Activated CD4-positive, alpha-beta T cell treated with anti-CD3 and anti-CD28 coated beads for 24 hours (primary cell): ENCODE measurements at places on chromosomes 1 and 21.

GRCh38 chr1:30701258-30701633 is 22.1 kb downstream of the MATN1 start:
- no peak for DNase-seq

DNA sequence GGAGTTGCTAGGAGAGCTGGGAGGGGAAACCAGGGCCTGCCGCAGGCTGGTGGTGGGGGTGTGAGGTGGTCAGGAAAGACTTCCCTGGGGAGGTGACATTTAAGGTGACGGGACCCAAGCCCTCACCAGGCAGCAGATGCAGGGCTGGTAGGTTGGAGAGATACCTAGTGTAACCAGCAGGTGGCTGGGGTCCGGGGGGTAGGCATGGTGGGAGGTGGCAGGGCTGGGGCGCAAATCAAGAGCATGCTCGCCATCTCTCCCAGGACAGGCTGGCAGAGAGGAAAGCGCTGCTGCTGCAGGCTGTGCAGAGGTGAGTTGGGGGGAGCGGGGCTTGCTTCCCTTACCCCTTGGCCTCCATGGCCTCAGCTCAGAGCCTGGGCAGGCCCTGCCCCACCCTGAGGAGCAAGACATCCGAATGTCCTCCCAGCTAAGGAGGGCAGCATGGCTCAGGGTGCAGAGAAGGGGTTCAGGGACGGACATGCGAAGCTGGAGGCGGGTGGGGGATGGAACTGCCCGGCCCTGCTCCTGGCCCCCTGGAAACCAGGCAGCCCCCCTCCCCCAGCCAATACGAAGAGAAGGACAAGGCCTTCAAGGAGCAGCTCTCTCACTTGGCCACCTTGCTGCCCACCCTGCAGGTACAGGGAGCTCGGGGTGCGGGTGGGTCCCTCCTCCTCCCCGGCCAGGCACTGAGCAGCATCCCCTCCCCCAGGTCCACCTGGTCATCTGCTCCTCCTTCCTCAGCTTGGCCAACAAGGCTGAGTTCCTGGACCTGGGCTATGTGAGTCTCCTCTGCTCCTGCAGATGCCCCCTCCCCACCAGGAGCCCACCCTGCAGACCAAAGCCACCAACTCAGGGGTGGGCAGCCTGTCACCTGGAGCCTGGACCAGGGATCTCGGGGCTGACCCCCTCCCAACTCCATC is 4.0 kb downstream of the RNF207 start:
- DNase-seq = no peak

DNA sequence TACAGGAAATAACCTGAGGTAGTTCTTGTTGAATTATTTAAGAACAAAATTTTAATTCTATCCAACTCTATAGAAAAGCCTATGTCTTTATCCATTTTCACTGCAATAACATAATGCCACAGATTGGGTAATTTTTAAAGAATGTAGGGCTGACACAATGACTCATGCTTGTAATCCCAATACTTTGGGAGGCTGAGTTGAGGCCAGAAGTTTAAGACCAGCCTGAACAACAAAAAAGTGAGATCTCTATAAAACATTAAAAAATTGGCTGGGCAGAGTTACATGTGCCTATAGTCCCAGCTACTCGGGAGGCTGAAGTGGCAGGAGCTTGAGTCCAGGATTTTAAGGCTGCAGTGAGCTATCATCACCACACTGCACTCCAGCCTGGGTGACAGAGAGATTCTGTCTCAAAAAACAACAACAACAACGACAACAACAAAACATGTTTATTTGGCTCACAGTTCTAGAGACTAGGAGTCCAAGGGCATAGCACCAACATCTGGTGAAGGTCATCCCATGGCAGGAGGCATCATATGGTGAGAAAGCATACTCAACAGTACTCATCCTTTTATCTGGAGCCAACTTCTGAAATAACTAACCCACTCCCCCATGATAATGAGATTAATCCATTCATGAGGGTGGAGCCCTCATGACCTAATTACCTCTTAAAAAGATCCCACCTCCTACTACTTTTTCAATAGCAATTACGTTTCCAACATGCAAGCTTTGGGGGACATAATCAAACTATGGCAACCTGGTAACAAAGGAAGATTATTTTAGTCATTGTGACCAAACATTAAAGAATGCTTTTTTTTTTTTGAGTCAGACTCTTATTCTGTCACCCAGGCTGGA is 59.6 kb downstream of the ABL2 start:
- DNase-seq = no peak

DNA sequence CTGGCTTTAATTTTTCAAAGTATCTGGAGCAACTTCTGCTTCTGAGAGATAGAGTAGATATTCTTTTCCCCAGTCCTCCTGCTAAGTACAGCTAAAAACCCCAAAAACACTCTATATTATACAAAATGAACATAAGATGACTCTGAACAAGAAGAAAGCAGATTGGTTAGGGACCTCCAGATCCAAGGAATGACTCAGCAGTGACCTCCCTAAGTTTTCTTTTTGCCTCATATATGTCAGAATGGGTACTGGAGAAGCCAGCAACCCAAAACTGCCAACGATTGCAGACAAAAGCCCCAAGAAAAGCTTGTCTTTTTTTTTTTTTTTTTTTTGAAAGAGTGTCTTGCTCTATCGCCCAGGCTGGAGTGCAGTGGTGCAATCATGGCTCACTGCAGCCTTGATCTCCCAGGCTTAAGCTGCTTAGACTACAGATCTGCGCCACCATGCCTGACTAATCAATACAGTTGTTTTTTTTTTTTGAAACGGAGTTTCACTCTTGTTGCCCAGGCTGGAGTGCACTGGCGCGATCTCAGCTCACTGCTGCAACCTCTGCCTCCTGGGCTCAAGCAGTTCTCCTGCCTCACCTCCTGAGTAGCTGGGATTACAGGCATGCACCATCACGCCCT is 22.7 kb downstream of the NDUFS5 start:
- no peak for DNase-seq

DNA sequence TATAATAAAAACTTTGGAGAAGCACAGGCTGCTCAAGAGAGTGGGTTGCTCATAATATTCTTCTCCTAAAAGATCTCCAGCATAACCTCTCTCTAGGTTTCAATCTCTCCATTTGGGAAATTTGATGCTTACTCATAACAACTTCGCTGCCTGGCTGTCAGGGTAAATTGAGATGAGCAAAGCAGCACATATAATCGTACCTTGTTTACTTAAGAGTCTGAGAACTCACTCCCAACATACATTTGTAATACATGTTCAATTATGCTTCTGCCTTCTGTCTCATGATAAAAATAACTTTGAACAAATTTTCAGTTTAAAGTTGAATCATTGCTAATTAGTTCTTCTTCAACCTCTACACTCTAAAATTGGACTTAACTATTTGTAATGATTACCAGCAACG is 68.9 kb downstream of the DUSP10 start:
- DNase-seq = no peak
